Hematopoietic multipotent progenitor cell (in vitro differentiated cells): ENCODE measurements at places on chromosomes 12 and 14. TPM values are rescaled to one million over a fixed set of nuclear protein-coding genes. Genes with fewer than 3 reads are reported as not detected.

The PTPRR gene
- total RNA-seq = 0.27 TPM

The RAB35 gene
- total RNA-seq = 33.9 TPM

The GOLGA5 gene
- total RNA-seq = 7.8 TPM

The NEUROD4 gene
- total RNA-seq = not detected

The MUCL1 gene
- not detected for total RNA-seq

The ADCY4 gene
- total RNA-seq = 3.8 TPM

The YBX3 gene
- total RNA-seq = 142 TPM

The FGD4 gene
- 3.2 TPM for total RNA-seq

The RNASE7 gene
- not detected for total RNA-seq

The SLC7A7 gene
- total RNA-seq = 1.9 TPM

The NTF3 gene
- under 0.01 TPM for total RNA-seq

The MNAT1 gene
- total RNA-seq = 14.3 TPM

The KCNMB4 gene
- total RNA-seq = 3.0 TPM

The FAM222A gene
- total RNA-seq = 0.81 TPM

The IQSEC3 gene
- 3.8 TPM for total RNA-seq

The SMIM41 gene
- total RNA-seq = under 0.01 TPM

The EML5 gene
- total RNA-seq = 0.54 TPM

The EMP1 gene
- 99.6 TPM for total RNA-seq

The KRT82 gene
- not detected for total RNA-seq

The KLRB1 gene
- total RNA-seq = under 0.01 TPM

The MLEC gene
- 41.2 TPM for total RNA-seq

The CYP46A1 gene
- total RNA-seq = not detected

The EFS gene
- under 0.01 TPM for total RNA-seq

The KLRF1 gene
- total RNA-seq = under 0.01 TPM

The NELL2 gene
- under 0.01 TPM for total RNA-seq

The ANKRD33 gene
- not detected for total RNA-seq

The TXNRD1 gene
- 82.1 TPM for total RNA-seq

The DPPA3 gene
- not detected for total RNA-seq

The SRGAP1 gene
- total RNA-seq = 0.27 TPM

The P2RX2 gene
- total RNA-seq = not detected

The TSHR gene
- not detected for total RNA-seq

The MGP gene
- under 0.01 TPM for total RNA-seq

The ADCY6 gene
- total RNA-seq = 44.7 TPM

The DAAM1 gene
- total RNA-seq = 5.9 TPM

The PPP1CC gene
- 45.8 TPM for total RNA-seq

The RNASE2 gene
- total RNA-seq = 11.6 TPM
